Thyroid gland (tissue), 4 donors: ENCODE measurements at places on chromosomes 3 and 15. TPM values are rescaled to one million over a fixed set of nuclear protein-coding genes. Genes with fewer than 3 reads are reported as not detected.

DNA sequence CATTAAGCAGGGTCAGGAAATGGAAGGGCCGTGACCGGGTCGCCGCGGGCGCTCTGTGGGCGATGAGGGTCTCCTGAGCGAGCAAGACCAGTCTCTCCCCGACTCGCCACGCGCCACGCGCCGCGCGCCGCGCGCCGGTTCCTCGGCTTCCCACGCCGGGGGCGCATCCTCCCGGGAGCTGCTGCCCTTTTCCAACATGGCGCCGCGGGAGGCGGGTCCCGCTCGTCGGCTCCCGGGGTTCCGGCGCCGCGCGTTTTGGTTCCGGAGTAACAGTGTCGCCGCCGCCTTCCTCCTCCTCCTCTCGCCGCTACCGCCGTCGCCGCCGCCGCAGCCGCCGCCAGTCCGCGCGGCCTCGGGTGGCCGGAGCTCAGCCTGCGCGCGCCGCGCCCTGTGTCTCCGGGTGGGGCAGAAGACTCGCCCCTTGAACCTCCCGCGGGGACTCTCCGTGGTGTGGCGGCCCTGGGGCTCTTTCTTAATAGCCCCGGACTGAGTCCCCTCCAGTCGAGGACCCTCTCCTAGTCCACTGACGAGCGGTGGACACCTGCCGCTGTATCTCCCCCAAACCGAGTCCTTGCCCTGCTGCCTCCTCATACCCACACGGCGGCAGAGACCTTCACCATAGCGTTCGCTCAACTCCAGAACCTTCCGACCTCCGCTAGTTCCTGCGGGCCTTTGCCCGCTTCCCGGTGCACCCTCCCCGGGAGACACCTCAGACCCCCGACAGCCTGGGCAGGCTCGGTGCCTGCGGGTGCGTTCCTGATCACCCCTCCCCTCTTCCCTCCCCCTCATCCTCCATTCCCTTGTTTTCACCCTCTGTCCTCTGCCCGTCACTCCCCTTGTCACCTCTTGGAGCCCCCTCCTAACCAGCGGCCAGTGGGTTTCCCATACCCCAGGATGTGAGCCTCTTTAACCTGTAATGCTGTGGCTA, at the start of gene MAP2K5:
Gene MAP2K5 (plus strand): TSS at position 284 of the 928 bp plus-strand sequence. CDS start 633 bp downstream, at position 917.
- DNase-seq: peak; percentile 85
- H3K4me3 ChIP-seq: peak within 1 kb of the TSS; percentile 60
- H3K36me3 ChIP-seq: no peaks in the 10 kb centered on the region
- H3K4me1 ChIP-seq: peaks cover 12% of the 10 kb centered on the region
- no peaks in the 10 kb centered on the region for H3K27me3 ChIP-seq

DNA sequence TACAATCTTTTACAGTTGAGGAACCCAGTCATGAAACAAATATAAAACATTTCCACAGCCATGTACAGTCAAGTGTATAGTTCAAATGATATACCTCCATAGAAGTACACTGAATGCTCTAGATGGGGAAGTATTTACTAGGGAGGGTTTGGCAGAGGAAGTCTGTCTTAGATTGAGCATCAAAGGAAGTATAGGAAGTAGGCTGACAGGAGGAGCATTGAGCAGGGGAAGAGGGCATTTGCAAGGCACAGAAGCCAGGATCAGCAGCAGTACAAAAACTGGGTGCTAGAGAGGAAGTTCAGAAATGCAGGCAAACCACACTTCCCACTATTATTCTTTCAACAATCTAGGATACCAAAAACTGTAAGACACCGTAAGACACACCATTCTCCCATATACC, 122.6 kb downstream of the ANO10 start:
- H3K36me3 ChIP-seq: no peaks in the 10 kb centered on the region
- no peaks in the 10 kb centered on the region for H3K27me3 ChIP-seq
- peaks cover 19% of the 10 kb centered on the region for H3K4me1 ChIP-seq
- no peak overlapping the region for H3K27ac ChIP-seq
- H3K4me3 ChIP-seq: no peak overlapping the region

GRCh38 chr3:19886404-19886803, 47.6 kb downstream of the EFHB start:
- H3K36me3 ChIP-seq: no peaks in the 10 kb centered on the region
- H3K27ac ChIP-seq: no peak overlapping the region
- no peak for DNase-seq
- H3K4me3 ChIP-seq: no peak overlapping the region
- no peaks in the 10 kb centered on the region for H3K27me3 ChIP-seq

DNA sequence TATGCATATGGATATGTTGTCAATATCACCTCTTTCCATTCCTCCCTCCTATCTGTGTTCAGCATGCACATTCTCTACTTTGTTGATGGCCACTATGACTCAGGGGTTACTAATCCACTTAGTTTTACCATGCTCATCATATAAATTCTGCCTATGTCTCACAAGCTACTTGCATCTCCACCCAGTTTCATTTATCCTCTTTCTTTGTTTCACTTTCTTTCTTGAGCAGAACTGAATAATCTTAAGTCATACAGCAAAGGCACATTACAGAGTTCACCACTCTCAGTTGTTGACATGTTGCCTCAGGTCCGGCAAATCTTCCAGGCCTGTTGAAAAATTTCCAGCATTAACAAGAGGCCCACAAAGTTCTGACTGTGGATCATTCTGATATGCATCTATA, 71.5 kb downstream of the SSR3 start:
- no peaks in the 10 kb centered on the region for H3K36me3 ChIP-seq
- H3K27me3 ChIP-seq: no peaks in the 10 kb centered on the region
- H3K27ac ChIP-seq: peak overlapping the region; percentile 40
- no peak overlapping the region for H3K4me3 ChIP-seq

- peak; percentile 19 for DNase-seq
- no peaks in the 10 kb centered on the region for H3K27me3 ChIP-seq
- H3K27ac ChIP-seq: peak overlapping the region; percentile 98
- H3K4me3 ChIP-seq: no peak overlapping the region
- H3K36me3 ChIP-seq: no peaks in the 10 kb centered on the region
These were observed 220.8 kb upstream of the TPRG1 start for GRCh38 chr3:188950832-188951489.

DNA sequence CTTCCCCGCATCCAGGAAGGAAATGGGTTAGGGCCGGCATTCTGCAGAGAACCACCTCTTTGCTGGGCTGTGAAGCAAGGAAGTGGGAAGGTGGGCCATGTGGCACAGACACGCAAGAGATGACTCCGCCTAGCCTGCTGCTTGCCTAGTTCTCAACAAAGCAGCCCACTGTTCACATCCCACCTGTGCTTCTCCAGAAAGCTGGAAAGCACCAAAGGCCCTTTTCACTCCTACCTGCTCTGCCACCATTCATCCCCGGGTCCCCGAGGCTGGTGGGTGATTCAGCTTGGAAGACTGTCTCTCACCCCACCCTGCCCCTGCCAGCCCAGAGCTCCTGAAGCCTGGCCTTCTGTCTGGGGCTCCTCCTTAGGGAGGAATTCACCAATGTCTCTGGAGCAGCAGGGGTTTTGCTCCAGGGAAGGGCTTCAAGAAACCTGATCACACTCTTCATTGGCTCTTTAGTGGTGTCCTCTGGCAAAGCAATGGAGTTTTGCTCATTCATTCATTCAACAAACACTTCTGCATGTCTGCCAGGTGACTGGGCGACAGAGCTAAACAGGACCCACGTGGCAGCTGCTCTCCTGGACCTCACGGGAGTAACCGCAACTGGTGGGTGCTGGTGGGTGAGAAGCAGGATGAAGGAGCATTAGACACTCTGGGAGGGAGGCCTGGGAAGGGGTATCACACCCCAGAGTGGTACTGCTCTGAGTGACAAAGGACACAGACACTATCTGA, 145.4 kb upstream of the TLE3 start:
- no peak overlapping the region for H3K27ac ChIP-seq
- peaks cover 15% of the 10 kb centered on the region for H3K4me1 ChIP-seq
- DNase-seq: no peak
- no peaks in the 10 kb centered on the region for H3K36me3 ChIP-seq
- H3K27me3 ChIP-seq: no peaks in the 10 kb centered on the region
- H3K4me3 ChIP-seq: no peak overlapping the region

Gene CASR
- total RNA-seq: under 0.01 TPM

DNA sequence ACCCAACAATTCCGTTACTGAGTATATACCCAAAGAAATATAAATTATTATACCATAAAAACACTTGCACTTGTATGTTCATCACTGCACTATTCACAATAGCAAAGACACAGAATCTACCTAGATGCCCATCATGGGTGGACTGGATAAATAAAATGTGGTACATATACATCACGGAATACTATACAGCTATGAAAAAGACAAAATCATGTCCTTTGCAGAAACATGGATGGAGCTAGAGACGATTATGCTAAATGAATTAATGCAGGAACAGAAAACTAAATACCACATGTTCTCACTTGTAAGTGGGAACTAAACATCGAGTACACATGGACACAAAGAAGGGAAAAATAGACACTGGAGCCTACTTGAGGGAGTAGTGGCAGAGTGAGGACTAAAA, 185.3 kb downstream of the PYDC2 start:
- no peak overlapping the region for H3K27ac ChIP-seq
- H3K4me1 ChIP-seq: no peaks in the 10 kb centered on the region
- no peak overlapping the region for H3K4me3 ChIP-seq
- no peaks in the 10 kb centered on the region for H3K36me3 ChIP-seq
- DNase-seq: no peak

- H3K4me1 ChIP-seq: peaks cover 35% of the 10 kb centered on the region
These were observed 38.5 kb upstream of the LIPC start for GRCh38 chr15:58393241-58393662.

GRCh38 chr15:91400481-91400880, 300.4 kb downstream of the SV2B start:
- no peaks in the 10 kb centered on the region for H3K36me3 ChIP-seq
- no peak overlapping the region for H3K4me3 ChIP-seq
- no peaks in the 10 kb centered on the region for H3K27me3 ChIP-seq
- no peaks in the 10 kb centered on the region for H3K4me1 ChIP-seq
- H3K27ac ChIP-seq: no peak overlapping the region
- no peak for DNase-seq

Gene XIRP1
- not detected for total RNA-seq

- no peaks in the 10 kb centered on the region for H3K36me3 ChIP-seq
- no peak for DNase-seq
- no peak overlapping the region for H3K4me3 ChIP-seq
- H3K27ac ChIP-seq: no peak overlapping the region
These were observed 860.1 kb downstream of the MCTP2 start for GRCh38 chr15:95091444-95091843.

DNA sequence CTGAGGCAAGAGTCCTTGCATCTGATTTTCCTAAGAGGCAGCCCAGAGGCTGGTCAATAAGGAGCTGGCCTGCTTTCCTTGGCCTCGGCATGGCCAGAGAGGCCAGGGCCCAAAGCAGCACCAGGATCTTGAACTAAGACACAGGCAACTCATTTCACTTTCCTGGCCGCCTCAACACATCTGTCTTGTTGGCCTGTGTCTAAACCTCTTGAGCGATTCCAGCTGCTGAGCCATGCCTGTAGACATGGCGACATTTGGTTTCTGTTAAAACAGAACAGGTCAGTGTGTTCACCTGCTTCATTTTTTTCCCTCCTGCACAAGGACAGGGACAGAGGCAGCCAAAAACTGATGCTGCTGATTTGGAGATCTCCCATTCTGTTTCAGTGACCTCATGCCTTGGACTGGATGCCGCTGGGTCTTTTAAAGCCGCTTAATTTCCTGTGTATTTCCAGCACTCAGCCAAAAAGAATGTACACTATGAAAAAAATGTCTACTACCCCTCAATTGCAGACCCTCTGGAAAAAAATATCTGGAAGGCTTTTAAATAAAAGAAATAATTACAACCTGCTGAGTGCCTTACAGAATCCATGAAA, 266.6 kb upstream of the ICE2 start:
- H3K27me3 ChIP-seq: no peaks in the 10 kb centered on the region
- no peaks in the 10 kb centered on the region for H3K36me3 ChIP-seq
- H3K4me1 ChIP-seq: peaks cover 9% of the 10 kb centered on the region

DNA sequence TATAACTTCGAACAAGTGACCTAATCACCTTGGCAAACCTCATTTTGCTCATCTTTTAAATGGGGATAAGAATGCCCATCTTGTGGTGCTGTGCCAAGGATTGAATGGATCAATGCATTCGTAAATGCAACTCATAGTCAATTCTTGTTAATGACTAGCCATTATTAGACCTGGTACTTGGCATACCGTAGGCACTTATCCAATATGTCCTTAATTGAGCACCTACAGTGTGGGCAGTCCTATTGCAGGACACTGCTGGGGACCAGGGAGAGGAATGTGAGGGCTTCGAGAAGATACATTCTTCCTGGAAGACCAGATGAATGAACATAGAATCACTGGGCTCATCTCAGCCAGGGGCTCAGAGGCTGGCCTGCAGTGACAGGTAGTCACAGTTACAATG, 177.2 kb upstream of the TLE3 start:
- no peak overlapping the region for H3K4me3 ChIP-seq
- no peaks in the 10 kb centered on the region for H3K36me3 ChIP-seq
- H3K27ac ChIP-seq: no peak overlapping the region

DNA sequence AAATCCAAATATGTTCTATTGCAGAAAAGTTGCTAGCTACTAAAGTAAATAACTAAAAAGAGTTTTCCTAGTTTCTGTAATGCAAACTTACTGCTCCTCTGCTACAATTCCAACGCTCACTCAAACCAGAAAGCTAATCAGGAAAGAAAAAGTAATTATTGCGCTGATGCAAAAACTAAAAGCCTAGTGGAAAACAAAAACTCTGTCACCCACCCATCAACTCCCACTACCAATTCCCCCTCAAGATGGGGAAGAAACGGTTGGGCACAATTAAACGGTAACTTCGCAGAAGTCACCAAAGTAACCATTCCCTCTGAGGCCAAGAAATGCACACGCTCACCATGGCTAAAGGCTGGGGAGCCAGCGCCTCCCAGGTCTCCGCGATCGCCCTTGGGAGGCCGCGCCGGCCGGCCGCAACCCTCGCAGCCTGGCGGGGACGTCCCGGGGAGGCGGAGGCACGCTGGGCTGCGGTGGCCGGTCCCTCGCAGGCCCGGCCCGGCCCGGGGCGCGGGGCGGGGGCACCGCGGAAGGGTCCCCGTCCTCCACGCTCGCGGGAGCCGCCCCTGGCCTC, 684 bp downstream of the SLTM start:
- peaks cover 23% of the 10 kb centered on the region for H3K4me1 ChIP-seq
- H3K27me3 ChIP-seq: no peaks in the 10 kb centered on the region
- H3K27ac ChIP-seq: peak overlapping the region; percentile 98
- DNase-seq: peak; percentile 49
- H3K4me3 ChIP-seq: peak overlapping the region; percentile 24
